Stimulated activated CD4-positive, alpha-beta T cell treated with anti-CD3 and anti-CD28 coated beads, Interleukin-4, amount 100 ng/mL, for 24 hours (primary cell): ENCODE measurements at places on chromosomes 5 and 9.

DNA sequence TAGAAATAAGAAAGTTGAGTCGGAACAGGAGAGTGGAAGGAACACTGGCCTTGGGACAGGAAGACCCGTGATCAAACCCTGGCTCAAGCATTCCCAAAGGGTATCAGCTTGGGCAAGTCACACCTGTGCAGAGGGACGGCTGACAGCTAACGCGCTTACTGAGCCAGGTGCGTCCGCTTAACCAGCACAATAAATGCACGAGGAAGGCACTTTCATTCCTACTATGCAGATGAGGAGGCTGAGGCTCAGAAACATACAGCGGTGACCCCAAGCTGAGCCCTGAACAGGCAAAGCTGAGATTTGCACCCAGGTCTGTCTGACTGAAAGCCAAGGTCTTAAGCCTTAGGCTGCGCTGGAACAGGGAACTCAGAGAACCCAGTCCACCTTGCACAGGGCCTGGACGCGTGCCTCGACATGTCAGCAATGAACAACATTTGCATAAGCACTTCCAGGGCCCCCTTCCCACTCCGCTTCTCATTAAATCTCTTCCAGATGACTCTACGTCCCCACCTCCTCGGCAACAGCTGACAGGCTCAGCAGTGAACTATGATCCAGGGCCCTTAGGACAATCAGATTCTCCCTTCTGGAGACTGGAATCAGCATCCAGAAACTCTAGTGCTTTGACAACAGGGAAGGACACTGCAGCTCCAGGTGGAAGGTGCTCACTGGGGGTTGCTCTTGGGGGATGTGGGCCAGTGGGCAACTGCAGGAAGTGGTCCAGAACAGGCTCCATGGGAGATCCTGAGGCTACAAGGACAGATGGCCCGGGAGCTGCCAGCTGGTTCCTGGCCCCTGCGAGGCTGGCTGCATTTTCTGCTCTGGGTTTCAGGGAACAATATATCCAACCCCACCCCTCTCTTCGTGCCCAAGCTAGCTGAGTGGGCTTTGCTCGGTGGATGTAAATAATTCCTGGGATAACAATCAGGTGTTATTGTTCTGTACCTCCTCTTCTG, 35.2 kb downstream of the SH3PXD2B start:
- no peak for DNase-seq

DNA sequence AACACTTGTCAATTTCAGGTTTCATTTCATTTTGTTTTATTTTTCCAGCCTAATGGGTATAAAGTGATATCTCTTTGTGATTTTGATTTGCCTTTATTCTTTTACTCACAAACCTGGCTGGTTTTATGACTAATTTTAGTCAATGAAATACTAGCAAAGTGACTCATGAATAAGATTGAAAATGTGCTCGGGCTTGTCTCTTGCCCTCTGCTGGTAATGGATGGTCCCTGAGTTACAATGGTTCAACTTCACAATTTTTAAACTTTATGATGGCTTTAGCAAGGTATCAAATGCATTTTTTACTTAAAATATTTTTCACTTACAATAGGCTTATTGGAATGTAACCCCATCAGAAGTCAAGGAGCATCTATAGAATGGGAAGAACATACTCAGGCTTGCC, 431.4 kb upstream of the CCNG1 start:
- DNase-seq: no peak

GRCh38 chr5:38663249-38663648, 106.8 kb upstream of the LIFR start:
- DNase-seq: no peak

DNA sequence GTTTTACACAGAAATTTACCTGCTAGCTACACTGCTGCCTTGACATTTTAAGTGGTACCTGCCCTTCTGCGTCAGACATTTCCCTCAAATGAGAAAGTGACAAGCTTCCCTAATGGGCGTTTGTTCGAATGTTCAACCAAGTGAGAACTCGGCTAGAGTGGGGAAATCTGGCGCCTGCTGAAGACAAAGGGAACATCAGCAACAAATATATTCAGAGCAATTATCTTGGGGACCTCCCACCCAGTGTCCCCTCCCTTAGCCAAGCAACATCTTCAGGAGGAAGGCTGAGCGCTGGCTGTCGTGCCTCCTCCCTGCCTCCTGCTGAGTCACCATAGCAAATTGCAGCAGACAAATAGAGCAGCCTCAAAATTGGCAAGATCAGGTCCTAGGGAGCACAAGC, 57.1 kb downstream of the MFAP3 start:
- no peak for DNase-seq

- no peak for DNase-seq
These were observed 124.1 kb downstream of the KIF4B start for GRCh38 chr5:155137683-155138082.

GRCh38 chr9:13674926-13675637, 395.6 kb upstream of the MPDZ start:
- no peak for DNase-seq

- no peak for DNase-seq
These were observed 53.1 kb downstream of the ADAMTS2 start for GRCh38 chr5:179292202-179292601.

DNA sequence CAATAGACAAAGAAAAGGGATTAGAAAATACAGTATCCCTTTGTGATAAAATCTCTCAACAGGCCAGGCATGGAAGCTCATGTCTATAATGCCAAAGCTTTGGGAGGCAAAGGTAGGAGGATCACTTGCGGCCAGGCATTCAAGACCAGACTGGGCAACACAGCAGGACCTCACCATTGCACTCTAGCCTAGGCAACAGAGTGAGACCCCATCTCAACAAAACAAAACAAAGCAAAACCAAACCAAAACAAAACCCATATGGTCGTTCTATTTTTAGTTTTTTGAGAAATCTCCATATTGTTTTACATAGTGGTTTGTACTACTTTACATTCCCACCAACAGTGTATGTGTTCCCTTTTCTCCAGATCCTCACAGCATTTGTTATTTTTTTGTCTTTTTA, 193.0 kb downstream of the KIAA0825 start:
- no peak for DNase-seq

DNA sequence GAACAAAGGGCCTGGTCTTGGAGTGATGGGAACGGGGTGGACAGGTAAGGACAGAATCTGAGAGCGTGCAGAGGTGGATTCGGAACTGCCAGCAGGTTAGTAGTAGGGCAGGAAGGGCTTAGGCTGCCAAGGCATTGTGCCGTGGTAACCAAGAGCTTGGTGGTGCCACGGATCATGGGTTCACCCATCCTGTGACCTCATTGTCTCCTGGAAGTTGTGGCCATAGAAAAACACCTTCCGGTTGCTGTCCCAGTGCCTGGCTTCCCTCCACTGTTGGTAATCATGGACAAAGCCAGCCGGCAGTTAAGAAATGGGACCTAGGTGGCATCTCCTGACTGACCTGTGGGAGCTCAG, 42.5 kb upstream of the CFAP157 start:
- DNase-seq: no peak

GRCh38 chr5:131671409-131671808, 36.4 kb upstream of the RAPGEF6 start:
- DNase-seq: no peak

DNA sequence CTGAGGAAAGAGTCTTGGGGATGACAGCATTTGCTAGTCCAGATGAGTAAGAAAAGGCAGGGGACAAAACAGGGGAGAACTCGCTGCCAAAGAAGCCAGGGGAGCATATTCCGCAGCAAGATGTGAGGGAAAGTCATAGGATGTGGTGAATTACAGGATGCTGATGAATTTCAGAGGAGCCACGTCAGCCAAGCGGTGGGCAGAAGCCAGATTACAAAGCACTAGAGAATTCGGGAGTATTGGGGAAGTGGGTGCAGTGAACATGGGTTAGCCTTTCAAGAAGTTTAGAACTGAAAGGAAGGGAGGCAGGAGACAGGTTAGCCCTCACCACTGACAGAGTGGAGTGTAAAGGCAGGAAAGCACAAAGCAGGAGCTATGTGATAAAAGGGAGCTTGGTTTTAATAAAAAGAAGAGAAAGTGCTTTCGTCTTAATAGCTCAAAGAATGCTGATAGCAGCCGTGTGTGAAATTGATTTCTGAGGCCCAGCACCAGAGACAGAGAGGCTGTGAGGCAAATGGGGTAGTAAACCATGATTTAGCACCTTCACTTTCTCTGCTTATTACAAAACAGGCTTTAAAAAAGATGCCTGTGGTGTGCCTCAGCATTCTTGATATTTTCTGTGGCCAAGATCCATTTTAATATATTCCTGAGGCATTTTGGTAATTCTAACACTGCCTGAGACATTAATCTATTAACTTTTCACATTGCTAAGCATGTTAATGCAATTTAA, 16.9 kb downstream of the ADAMTSL1 start:
- DNase-seq: no peak

DNA sequence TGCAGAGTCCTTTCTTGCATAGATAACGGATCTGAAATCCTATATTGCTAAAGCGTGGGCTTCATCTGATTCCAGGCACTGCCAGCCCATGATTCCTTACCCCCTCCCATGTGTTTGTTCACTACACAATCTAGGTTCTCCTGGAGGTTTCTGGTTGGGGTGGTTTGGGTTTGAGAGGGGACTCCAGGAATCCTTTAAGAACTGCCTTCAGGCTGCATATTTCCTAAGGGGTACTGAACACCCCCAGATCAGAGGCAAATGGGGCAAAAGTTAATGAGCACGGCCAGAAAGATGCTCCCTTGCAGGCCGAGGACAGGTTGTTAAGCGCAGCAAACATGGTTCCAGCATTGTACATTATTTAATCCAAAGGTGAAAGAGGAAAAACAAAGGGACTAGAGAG, 9.9 kb downstream of the NR2F1 start:
- no peak for DNase-seq

GRCh38 chr9:77738932-77739331, 90.8 kb upstream of the GNA14 start:
- DNase-seq: no peak

DNA sequence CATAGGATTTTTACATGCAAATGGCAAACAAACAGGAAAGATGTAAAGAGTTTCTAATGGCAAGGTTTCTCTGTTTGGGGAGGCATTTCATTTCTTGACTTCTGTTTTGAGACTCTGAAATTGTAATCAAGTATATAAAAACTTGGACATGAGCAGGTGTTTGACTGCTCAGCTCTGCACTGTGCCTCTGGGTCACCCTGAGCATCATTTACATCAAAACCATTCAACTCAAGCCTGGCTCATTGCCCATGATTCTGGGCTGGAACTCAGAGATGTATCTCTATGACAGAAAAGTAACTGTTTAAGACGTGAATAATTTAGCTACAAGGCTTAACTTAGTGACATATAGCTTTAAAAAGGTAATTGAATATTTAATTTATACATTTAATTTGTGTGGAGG, 1402.4 kb upstream of the NUDT12 start:
- DNase-seq: no peak

DNA sequence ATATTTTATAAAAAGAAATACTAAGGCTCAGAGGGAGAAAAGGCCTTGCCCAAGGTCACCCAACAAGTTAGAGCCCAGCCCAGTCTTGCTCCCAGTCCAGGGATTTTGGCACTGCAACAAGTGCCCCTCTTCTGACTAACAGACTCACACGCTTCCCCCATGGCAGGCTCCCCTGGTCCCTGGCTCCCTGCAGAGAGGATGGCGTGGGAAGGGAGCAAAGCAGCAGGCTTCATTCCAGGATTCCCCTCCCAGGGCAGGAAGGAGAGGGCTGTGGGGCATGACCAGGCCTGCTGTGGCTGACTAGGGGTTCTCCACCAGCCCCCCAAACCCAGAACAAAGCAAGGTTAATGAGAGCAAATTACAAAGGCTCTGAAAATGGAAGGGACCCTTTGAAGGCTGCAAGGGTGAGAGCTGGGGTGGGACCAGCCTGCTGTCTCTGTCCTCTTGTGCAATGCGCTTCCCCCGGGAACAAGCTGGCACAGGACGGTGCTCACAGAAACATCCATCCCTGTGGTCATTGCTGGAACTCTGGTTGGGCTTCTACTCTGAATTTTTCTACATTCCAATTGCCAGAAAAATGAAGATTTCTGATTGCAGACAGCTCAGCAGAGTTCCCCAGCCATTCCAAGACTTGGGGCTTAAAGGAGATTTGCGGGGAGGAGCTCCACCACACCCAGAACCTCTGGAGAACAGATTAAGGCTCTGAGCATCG, 37.1 kb upstream of the FAT2 start:
- DNase-seq: no peak

DNA sequence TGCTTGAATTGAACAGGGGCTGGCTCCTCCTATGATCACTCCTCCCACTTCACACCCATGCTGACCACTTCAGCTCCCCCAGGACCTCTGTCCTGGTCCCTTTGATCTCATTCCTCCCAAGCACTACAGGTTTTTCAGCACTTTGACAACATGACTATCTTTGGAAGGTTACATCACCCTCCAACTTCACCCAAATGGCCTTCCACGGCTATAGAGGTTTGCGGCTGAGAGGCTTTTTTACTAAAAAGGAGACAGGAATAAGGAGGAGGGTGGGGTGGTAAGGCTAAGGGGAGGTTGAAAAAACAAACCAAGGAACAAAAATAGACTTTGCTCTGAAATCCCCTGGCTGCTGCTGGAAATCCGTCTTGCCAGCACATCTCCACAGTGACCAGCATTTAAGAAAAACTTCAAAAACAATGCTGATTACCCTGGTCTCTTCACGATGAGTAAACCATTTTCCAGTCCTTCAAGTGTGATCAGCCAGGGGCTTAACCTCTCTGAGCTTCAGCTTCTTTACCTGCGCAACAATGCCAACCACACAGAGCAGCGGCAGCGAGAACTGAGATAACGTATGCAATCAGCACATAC, 102.7 kb downstream of the DPYSL3 start:
- no peak for DNase-seq

GRCh38 chr5:171586436-171586835, 167.0 kb downstream of the FGF18 start:
- no peak for DNase-seq

DNA sequence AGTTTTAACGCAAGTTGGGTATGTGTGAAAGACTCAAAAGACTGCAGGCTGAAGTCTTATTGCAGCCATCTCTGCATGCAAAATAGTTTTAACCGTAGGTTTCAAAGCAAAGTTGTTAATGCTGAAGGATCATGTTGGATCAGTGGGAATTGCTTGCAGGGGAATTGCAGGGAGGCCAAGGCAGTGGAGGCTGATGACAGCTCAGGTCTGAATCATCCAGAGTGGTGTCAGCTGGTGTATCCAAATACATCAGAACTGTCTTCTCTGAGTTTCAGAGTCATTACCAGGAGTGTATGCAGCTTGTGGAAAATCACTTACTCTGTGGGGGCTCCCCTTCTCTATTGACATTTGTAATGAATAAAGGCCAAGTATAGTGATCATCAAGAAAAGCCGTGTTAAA, 435.7 kb downstream of the SH3GL2 start:
- DNase-seq: no peak

DNA sequence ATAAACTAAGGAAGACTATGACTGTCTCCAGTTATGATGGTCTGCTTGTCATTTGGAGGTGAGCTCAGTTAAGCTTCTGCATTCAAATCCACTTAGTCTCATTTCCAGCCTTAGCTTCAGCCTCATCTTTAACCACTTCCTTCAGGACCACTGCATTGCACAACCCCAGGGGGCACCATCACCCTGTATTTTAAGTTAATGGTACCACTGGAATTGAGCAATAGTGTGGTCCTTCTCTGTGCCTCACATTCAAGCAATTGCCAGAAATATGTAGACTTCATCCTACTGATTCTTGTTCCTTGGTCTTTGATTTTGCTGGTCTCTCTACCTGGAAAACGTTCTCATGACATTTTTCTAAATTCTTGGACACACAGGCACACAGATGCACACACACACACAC, 131.5 kb upstream of the PTPN3 start:
- DNase-seq: no peak

GRCh38 chr5:173963867-173964441, 25.0 kb upstream of the C5orf47 start:
- no peak for DNase-seq
